ENCODE measurements at places on chromosomes 16 and 17.
A peak's percentile ranks its signal among the peaks of the same experiment; 100 is the strongest.

- DNase-seq: no peak
Measured at GRCh38 chr16:89377453-89377848, 112.9 kb downstream of the ANKRD11 start.

GRCh38 chr16:14420721-14421488 is 209.2 kb downstream of the PARN start:
- no peak for DNase-seq

DNA sequence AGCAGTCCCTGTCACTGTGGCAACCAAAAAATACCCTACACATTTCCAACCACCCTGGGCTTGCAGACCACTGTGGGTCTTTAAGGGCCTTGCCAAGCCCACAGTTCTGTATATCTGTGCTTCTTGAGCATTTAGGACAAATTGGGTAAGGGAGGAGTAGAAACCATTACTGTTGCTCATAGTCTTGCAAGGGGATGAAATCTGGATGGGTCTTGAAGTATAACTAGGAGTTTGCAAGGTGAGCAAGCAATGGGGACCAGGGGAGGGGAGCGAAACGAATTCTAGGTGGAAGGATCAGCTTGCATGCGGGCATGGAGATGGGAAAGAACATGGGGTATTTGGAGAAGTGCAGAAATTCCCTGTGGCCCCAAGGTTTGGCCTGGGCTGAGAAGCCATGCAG is 202.9 kb downstream of the RAB11FIP4 start:
- DNase-seq: no peak

DNA sequence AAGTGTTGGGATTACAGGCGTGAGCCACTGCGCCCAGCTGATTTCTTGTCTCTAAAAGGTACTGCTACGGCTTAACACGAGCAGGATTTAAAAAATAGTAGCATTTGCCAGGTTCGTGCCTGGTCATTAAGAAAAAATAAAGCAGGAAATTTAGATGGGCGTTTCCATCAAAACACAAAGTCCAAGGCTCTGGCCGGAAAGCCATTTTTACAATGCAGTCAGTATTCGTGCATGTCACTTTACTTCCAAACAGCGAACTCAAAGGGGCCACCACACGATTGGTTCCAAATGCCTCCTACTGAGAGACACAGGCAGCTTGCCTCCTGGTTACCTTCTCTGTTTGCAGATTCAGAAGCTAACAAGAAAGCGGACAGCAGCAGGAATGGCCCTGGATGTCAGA is 66.2 kb downstream of the MRM3 start:
- no peak for DNase-seq

- DNase-seq: no peak
Measured at GRCh38 chr16:8588682-8589056, 1.6 kb downstream of the TMEM114 start.

GRCh38 chr16:66255647-66256046 is 110.8 kb upstream of the CDH5 start:
- no peak for DNase-seq

DNA sequence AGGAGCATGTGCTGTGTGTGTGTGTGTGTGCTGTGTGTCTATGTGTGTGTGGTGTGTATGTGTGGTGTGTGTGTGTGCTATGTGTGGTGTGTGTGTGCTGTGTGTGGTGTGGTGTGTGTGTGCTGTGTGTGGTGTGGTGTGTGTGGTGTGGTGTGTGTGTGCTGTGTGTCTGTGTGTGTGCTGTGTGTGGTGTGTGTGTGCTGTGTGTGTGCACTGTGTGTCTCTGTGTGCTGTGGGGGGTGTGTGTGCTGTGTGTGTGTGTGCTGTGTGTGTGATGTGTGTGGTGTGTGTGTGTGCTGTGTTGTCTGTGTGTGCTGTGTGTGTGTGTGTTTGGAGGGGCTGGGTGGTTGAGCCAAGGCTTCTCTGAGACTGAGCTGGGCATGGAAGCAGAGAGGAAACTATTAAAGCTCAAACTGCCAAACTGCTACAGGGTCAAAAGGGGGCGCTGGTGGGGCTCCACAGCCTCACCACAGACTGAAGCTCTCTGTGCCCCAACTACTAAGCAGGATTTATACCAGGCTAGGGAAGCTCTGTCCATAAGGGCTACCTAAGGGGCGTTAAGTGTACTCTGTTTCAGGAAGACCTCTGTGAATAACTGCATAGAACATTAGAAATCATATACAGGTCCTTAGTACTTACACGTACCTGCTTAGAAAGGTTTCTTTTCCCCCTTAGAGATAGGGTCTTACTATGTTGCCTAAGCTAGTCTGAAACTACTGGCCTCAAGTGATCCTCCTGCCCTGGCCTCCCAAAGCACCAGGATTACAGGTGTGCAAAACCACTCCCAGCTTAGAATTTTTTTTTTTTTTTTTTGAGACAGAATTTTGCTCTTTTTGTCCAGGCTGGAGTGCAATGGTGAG is 27.8 kb upstream of the GHDC start:
- DNase-seq: no peak

- no peak for DNase-seq
Measured at GRCh38 chr16:23949630-23950290, 114.0 kb downstream of the PRKCB start.

DNA sequence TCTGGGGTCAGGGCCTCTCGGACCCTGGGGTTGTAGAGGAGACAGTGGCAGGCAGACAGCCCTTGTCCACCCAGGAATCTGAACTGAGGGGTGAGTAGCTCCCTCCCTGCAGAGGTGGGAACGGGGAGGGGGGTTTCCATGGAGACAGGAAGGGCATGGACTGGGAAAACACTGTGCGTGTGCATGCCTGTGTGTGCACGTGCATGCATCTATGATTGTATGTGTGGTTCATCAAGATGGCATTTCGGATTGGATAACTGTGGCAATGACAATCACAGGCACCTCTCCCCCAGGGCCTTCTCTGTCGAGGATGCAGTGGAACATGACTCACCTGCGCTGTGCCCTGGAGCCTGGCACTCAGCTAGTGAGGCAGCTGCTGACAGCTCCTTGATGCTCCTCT is 6.1 kb upstream of the CD300C start:
- DNase-seq: no peak

DNA sequence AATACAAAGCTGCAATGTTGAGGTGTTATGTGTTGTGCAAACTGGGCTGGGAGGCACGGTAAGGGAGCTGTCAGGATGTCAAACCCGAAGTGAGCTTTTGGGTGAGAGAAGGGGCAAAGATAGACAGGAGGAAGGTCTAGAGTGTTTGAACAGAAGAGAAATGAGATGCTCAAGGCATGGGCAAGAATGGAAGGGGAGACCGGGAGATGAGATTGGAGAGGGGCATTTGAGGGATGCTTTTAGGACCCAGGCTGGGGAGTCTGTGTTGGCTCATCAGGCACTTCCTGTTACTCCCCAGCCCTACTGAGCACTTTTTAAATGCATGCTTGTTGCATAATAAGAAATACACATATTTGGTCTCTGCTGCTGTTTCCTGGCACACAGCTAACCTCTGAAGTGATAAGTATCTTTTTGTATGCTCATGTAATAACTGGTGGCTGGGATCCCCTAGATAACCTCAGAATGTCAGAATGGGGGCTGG is 13.7 kb downstream of the UNC45B start:
- DNase-seq: no peak

DNA sequence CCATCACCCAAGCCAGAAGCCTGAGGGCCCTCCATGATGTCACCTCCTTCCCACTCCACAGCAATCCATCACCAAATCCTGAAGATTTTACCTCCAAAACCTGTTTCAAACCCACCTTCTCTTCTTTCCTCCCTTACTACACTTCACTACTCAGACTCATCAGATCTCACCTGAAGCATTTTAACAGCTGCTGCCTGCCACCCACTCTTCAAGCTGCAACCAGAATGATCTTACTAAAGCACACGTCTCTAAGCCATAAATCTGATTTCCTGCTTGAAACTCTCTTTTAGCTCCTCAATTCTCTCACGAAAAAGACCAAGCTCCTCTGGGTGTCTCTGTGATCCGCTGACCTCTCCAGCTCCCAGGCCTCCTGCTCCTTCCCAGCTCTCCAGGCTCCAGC is 46.5 kb downstream of the CDK5R1 start:
- DNase-seq: no peak

- no peak for DNase-seq
Measured at GRCh38 chr17:44527102-44527501, 23.9 kb upstream of the GPATCH8 start.

- no peak for DNase-seq
Measured at GRCh38 chr17:2551493-2551892, 39.8 kb upstream of the METTL16 start.

DNA sequence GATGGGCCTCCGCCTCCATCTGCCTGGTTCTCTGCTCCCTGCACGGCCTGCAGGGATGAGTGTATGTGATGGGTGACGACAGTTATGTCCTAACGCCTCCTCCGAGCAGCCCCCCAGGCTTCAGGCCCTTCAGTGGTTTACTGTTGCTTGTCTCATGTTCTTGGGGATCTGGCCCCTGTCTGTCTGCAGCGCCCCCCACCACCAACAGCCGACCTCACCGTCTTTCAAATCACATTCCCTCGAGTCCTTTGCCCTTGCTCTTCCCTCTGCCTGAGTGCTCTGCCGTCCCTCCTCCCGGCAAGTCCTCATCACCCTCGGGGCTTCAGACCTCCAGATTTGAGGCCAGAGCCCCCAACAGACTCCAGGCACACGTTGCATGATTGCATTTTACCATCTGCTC is 18.2 kb downstream of the METTL22 start:
- DNase-seq: no peak

GRCh38 chr17:66930933-66931332 is 33.6 kb upstream of the CACNG4 start:
- no peak for DNase-seq

GRCh38 chr16:27690608-27691007 is 140.7 kb downstream of the KATNIP start:
- no peak for DNase-seq

DNA sequence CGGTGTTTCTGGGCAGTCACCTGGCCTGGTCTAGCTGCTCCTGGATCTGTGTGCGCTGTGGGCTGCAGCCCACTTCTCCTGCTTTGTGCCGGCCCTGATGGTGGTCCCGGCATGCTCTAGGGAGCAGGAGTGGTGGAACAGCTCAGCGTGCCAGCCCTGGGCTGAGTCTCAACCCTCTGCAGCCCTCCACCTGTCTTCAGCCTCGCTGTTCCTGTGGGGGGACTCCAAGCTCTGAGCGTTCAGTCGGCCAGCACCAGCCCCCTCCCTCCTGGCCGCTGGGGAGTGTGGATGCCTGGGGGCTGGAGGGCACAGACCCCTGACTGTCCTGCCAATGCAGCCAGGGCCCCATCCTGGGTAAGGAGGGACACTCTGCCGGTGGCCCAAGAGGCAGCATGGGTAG is 23.7 kb upstream of the RASD1 start:
- DNase-seq: no peak

- DNase-seq: no peak
Measured at GRCh38 chr17:43753493-43754129, 5.0 kb downstream of the SOST start.

DNA sequence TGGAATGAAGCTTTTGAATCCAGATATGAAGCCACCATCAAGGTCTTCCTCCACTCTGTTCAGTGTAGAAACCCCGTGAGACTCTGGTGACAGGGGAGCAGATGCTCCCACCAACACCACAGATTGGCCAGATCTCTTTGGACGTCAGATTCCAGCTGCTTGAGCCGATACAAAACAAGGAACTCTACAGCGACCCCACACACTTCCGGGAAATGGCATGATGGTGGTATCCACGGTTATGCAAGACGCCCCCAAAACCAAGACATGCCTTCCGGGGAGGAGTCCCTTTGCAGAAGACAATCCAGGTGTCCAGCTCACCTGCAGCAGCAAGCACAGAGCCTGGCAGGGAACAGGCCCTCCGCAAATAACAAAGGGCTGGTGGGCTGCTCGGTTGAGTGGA is 19.8 kb upstream of the PITPNA start:
- DNase-seq: no peak

- DNase-seq: no peak
Measured at GRCh38 chr17:16489431-16489830, 2.6 kb downstream of the LRRC75A start.

DNA sequence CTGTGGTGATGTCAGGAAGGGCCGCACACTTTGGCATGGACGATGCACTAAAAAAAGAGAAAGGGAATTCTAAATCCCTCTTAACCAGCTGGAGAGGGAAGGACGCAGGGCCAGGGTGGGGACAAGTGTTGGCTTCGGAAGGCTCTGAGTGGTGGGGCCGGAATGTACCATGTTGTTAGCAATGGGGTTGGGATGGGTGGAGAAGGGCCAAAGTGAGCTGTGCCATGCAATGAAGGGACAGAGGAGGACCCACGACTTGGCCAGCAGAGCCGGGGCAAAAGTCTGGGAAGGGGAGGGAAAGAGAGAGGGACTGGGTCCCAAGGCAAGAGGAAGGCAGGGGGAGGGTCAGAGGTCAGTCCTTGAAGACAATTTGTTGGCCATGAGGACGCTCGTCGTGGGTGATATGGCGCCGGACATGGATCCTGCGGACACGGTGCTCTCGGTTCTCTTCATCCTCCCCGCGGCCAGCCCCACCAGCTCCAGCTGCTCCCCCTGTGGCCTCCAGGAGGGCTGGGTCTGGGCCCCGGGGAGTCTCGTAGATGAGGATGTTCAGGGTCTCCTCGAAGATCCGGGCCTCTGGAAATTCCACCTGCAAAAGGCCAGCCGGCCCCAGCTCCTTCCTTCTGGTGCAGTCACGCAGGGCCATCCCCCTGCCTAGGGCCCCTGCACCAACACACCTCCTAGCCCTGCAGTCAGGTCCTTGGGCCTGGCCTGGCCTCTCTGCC is 6.4 kb downstream of the ASPHD1 start:
- no peak for DNase-seq

DNA sequence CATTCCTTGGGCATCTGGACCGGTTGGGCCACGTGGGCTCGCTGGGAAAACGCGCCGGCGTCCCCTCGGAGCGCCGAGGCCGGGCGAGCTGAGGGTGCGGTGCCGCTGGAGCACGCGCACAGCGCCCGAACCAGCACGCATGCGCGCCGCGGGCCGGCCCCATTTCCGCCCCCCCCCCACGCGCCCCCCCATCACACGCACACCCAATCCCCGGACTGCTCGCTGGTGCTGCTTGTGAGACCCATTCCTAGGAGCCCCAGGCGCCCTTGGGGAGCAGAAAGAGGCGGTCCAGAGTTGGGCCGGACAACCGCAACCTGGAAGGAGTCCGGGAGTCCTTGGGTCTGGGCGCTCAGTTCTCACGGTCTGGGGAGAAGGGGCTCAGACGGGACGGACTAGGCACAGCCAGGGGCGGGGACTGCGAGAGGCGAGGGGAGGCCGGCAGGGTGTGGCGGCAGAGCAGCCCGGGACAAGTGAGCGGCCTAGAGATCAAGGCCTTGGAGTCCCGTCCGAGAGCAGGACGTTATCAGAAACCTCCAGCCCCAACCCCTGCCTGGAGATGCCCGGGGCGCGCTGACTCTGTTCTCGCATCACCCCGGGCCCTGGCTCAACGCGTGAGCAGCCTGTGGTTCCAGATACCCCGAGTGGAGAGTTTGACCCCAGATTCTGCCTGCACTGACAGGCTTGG is 6.0 kb upstream of the CBX8 start:
- no peak for DNase-seq

- DNase-seq: peak; percentile 59
Measured at GRCh38 chr16:75580-76501, 2.2 kb upstream of the MPG start.

All from astrocyte of the cerebellum (primary cell).